ENCODE measurements at places on chromosomes 1 and 21. TPM values are rescaled to one million over a fixed set of nuclear protein-coding genes. Genes with fewer than 3 reads are reported as not detected.

The HES5 gene
- polyA plus RNA-seq: 0.93 TPM

DNA sequence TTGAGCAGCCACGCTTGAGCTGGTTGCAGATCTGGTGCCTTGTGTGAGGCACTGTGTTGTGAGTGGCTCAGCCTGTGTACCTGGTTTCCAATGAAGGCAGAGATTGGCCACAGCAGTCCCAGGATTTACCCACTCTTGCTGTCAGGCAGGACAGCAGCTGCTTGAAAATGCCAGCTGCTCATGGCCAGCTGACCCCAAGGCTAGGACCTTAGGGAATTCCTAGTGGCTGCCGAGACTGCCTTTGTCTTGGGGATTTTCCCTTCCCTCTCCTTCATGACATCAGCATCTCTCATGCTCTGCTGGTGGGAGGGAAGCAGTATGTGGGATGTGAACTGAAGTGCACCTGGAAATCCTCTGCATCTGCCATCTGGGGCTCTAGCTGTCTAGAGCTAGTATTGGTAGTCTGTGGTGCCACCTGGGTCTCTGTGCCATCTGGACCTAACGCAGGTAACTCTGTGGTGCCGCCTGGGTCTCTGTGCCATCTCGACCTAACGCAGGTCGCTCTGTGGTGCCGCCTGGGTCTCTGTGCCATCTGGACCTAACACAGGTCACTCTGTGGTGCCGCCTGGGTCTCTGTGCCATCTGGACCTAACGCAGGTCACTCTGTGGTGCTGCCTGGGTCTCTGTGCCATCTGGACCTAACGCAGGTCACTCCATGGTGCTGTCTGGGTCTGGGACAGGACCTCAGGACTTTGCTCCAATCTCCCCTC, 3.8 kb upstream of the LRRC47 start:
- DNase-seq: no peak

The SKI gene
- 58.9 TPM for polyA plus RNA-seq

DNA sequence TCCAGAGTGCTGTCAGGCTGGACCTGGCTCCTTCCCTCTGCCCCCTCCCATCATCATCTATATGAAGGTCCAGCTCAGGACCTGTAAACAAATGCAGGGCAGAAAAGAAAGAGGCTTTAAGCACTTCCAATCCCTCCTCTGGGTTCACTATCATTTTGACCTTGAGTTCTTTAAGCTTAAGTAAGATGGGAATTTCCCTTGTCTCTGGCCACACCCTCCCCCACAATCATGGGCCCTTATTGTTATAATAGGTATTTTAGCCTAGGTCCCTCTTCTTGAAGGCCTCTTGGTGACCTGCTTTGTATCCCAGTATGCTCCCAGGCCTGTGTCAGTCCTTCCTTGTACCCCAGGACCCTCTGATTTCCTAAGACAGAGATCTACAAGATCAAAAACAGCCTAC, 45.1 kb upstream of the EPS15 start:
- no peak for DNase-seq

The ELOA gene
- 39.4 TPM for polyA plus RNA-seq

The NR1I3 gene
- 0.96 TPM for polyA plus RNA-seq

GRCh38 chr1:8984203-8984602, 38.5 kb downstream of the CA6 start:
- DNase-seq: no peak

- DNase-seq: no peak
These were observed 3.7 kb downstream of the CD1A start for GRCh38 chr1:158257888-158258287.

GRCh38 chr1:247468481-247469140, 10.7 kb upstream of the OR2B11 start:
- no peak for DNase-seq

The PLA2G2D gene
- polyA plus RNA-seq: not detected

DNA sequence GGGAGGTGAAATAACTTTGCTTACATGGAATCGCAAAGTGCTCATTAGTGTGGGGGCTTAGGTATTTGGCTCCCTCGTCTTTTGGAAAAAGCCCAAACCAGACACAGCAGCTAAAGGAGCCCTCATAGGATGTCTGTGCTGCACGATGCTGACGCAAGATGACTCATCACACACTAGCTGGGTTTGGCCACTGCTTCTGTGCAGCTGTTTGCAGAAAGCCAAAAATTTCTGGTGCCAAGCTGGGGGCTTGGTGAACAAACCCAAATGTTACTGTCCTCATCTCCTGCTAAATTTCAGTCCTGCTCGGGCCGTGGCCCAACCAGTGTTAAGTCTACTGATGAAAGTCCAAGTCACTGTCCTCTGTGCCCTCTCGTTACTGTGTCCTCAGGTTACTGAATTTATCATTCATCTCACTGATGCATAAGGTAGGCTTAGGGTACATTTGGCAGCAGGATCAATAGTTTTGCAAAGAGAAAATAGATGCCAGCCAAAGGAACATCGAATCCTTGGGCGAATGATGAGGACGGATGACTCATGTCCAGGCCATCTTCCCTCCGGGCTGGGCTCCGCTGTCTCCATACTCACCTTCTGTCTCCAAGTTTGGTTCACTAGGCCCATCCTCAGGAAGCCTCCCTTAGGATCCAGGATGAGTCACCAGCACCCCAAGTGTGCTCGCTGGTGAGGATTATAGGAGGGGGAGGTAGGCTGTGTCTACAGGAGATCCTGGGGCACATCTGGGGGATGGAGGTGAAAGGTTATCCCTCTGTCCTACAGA, 177.7 kb downstream of the ADSS2 start:
- peak; percentile 44 for DNase-seq

DNA sequence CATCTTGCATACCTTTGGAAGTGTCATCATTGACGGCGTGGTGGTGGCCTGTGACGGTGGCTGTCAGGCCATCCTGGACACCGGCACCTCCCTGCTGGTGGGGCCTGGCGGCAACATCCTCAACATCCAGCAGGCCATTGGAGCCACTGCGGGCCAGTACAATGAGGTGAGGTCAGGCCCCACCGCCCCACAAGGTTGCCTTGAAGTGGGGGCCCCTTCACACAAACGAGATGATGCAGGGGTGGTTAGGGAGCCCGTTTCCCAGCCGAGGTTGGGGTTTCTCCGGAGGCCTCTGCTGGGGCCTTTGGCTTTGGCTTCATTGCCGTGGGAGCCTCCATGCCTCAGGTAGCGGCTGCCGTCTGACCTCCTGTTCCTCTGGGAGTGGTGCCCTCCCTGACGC, 29.6 kb downstream of the KCNA10 start:
- DNase-seq: no peak

The NBPF19 gene
- polyA plus RNA-seq: 17.9 TPM

DNA sequence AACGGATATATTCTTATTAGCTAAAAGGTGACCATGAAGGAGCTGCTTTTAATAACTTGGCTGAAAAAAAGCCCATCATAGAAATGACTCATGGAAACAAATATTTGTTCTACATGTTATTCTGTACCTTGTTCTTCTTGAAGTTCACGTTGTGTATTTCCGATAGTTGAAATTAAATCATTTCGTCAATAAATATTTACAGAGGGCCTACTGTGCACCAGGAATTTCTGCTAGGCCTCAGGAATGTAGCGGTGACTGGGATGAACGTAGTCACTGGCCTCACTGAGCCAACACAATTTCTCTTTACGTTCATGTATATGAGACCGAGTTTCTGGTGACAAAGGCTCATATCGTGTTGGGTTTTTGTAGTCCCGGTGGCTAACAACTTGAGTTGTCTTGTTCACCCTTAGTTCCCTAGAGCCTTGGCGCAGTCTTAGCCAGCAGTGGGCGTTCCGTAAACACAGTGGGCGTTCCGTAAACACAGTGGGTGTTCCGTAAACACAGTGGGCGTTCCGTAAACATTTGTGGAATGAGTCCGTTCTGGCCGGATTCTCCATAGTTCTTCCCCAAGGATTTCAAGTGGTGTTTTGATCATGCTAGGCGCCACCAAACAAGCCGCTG, 53.2 kb upstream of the VAMP3 start:
- DNase-seq: no peak

DNA sequence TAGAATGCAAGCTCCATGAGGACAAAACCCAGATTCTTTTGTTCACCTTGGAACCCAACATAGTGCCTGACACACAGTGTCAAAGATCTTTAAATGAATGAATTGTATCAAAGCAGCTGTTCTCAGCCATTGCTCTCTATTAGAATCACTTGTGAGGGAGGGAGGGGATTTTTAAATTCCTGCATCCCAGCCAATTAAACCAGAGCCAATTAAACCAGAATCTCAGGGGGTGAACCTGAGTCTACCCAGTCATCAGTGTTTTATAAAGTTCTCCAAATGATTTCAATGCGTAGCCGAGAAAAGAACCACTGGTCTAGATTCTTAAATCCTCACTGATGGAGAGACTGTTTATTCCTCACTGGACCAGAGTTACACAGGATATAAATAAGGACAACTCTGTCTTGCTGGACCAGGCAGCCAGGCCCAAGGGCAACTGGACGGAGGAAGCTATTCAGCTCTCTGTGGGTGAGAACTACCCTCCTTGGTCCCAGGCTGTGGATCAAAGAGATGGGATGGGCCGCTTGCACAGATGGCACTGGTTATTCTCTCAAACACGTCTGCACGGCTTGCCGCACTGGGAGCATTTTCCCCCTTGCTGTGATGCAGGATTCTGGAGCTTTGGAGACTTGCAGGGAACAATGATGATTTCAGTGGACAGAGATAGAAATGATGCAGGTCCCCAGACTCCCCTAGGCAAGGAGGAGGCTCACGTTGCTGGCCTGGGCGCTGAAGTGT, 20.0 kb upstream of the CDCA8 start:
- DNase-seq: no peak

The RIMS3 gene
- 1.1 TPM for polyA plus RNA-seq

DNA sequence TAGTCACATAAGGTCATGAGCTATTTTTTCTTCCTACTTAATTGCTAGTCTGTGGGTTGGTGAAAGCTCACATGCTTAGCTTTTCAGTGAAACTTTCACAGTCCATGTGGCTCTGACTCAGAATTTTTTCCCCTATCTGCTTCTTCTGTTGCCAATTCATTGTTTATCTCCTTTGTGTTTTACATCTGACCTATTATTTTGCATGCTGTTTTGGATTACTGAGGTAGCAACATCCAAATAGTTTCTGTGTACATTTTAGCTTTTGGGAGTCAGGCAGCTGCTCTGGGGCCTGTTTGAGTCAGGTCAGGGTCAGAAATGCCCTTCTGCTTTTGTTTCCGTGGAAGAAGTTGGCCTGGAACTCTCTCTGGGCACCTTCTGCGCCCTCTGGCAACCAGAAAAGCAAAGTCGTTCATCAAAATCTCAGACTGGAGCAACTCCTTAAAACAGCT, 40.0 kb downstream of the ROR1 start:
- DNase-seq: no peak

DNA sequence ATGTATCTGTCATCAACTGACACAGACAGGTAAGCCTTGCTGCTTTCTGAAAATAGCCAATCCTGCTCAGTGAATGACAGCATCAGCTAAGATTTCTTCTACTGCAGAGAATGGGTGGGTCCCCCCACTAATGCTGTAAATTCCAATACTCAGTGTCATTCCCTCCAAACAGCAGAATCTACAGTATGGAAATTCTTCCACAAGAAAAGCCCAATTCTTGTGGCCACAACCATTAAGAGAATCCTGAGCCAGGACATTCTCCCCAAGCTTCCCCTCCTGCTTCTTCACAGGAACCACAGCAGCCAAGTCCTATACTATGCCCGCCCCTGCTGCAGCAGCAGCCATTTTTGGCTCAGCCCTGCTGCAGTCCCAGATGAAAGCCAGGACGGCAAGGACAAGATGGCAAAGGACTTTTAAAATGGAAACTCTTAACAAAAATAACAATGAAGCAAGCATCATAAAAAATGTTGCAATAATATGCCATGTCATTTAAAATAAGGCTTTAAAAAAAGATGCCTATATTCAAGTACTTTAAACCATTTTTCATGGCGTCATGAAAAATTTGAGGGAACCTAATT, 26.8 kb downstream of the EIF4G3 start:
- peak; percentile 49 for DNase-seq
